ENCODE measurements at places on chromosomes 16 and 17.
A peak's percentile ranks its signal among the peaks of the same experiment; 100 is the strongest.

DNA sequence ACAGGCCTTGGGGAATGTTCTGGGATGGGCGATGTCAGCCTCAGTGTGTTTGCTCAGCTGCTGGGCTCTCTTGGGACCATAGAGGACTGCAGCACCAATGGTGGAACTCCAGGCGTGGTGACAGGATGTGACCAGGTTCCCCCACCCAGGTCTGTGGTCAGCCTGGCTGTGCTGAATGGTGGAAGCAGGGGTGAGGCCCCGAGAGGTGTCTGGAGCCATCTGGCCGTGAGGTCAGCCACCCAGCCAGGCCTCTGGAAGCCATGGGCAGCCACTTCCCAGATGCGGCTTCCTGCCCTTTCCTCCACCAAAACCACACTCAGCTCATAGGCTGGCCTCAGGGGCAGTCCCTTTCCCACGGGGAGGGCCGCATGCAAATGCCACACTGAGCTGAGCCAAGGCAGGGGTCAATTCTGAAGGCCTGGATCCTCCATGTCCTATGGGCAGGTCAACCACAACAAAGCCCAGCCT, 7.8 kb upstream of the MAPK7 start:
- DNase-seq = peak; percentile 68

- no peak for DNase-seq
Observed at GRCh38 chr16:68230176-68230571, 5.8 kb downstream of the ESRP2 start.

DNA sequence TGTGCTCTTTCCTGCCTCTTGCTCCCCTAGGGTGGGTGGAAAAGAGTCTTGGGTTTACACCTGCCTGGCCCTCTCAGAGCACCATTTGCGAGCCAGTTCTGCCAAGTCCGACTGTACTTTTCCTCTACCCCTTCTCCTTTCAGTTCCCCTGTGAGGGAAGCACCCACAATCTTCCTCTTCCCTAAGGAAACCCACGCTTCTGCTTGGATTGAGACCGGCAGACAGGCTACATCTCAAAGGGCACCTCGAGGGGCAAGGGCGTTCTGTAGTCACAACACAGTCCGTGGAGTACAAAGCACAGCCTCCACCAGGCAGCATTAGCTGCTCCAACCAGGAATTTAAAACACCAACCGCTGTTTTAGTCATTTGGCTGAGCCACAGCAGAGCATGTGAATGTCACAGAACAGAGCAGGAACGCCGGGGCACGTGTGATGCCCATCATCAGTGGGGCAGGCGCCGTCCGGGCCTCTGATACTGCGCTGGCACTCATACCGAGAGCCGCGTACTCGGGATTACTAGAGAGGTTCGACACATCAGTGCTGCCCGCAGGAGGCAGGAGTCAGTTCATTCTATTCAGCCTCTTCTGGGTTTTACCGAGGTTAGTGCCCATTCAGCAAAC, 13.7 kb upstream of the MNT start:
- DNase-seq = no peak

DNA sequence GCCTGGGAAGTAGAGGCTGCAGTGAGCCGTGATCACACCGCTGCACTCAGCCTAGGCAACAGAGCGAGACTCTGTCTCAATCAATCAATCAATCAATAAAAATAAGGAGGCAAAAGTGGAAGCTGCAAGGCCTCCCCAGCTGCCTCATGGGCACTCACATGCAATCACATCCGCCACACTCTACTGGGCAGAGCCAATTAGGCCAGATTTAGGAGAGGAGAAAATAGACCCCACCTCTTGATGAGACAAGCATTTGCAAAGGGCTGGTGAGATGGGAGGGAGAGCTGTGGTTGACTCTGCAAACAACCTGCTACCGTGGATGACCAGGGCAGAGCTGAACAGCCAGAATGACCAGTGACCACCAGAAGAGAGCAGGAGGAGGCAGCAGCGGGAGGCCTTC, 14.7 kb upstream of the GSG1L start:
- no peak for DNase-seq
